ENCODE measurements at places on chromosomes 6 and 20.

DNA sequence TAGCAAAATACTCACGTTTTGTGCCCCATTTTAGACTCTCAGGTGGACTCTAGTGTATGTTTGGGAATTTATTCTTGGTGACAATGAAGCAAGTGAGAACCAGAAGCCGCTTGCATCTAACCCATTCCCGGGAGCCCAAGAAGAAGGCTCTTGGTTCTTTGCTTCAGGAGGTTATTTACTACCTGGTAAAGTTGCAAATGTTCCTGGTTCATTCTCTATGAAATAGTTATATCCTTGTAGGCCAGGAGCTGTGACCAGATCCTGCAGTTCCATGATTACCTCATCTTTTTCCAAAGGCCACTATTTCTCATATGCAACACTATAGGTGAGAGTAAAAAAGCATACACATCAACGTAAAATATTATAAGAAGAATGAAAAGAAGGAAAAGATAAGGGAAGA lies 60.9 kb upstream of the FABP7 start:
- no peak for DNase-seq

GRCh38 chr6:1029141-1029540 lies 282.8 kb upstream of the FOXQ1 start:
- no peak for DNase-seq

- DNase-seq: no peak
Measured at GRCh38 chr20:62668441-62669027, 26.2 kb downstream of the SLCO4A1 start.

DNA sequence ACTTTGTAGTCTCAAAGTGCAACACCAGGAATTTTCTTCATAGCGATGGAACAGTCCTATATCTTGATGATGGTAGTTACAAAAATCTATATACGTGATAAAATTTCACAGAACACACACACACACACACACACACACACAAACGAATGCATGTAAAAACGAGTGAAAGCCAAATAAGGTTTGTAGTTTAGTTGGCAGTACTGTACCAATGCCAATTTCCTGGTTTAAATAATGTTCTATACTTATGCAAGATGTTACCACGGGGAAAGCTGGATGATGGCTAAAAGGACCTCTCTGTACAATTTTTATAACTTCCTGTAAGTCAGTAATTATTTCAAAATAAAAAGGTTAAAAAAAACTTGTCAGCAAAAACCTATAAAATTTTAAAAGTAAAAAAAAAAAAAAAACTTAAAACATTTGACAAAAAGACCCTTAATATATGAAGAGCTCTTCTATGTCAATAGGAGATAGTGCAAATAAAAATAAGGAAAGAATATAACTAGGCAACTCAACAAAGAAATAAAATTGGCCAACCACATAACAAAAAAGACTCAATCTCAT lies 37.6 kb downstream of the PDSS2 start:
- DNase-seq: no peak

DNA sequence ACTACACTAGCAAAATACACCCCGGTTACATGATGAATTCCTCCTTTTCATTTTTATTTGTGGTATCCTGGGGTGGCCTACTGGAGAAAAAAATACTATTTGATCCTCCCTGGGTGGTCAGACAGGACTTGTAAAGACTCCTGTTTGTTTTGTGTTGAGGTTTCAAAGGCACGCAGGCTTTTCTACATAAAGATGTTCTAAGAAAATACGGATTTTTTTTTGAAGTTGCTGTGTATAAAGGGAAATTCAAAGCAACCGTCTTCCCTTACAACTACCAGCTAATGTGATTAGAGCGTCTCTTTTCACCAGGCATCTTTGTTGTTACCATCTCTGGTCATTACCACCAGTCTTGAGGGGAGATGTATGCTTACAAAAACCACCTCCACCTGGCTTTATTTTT lies 187.1 kb downstream of the SOX4 start:
- DNase-seq: no peak

All from hematopoietic multipotent progenitor cell (in vitro differentiated cells).